ENCODE measurements at places on chromosomes 4 and X.

GRCh38 chr4:42871671-42872290, 20.7 kb upstream of the GRXCR1 start:
- DNase-seq = no peak

DNA sequence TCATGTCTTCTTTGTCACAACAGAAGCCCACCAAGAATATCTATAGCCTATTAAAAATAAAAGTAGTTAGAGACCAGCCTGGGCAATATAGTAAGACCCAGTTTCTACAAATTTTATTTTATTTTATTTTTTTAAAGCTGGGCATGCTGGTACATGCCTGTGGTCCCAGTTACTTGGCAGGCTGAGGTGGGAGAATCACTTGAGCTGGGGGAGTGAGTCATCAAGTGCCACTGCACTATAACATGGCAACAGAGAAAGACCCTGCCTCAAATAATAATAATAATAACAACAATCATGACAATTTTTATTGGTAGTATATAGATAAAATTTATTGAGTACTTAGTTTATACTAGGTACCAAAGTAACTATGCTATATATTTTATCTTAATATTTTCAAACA, 93.0 kb upstream of the NPFFR2 start:
- no peak for DNase-seq

DNA sequence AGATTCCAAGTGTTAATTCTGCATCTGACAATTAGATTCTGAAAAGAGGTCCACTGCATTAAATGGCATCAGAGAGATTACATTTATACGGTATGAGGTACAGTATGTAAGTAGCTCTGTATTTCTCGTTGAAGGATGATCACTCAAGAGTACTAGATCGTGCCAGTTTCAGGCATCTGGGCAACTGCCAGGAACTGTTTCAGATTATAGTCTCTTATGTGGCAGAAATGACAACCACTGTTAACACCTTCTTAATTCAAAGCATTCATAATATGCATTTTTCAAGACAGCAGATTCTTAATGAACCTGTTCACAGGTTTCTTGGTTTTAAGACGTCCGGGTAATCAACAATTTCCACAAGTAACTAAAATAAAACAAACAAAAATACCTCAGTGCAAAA, 1.6 kb downstream of the ANKRD50 start:
- DNase-seq = no peak

GRCh38 chrX:136395271-136395670, 92.5 kb upstream of the BRS3 start:
- no peak for DNase-seq

- DNase-seq = no peak
These were observed 58.6 kb upstream of the MSX1 start for GRCh38 chr4:4800646-4801408.

DNA sequence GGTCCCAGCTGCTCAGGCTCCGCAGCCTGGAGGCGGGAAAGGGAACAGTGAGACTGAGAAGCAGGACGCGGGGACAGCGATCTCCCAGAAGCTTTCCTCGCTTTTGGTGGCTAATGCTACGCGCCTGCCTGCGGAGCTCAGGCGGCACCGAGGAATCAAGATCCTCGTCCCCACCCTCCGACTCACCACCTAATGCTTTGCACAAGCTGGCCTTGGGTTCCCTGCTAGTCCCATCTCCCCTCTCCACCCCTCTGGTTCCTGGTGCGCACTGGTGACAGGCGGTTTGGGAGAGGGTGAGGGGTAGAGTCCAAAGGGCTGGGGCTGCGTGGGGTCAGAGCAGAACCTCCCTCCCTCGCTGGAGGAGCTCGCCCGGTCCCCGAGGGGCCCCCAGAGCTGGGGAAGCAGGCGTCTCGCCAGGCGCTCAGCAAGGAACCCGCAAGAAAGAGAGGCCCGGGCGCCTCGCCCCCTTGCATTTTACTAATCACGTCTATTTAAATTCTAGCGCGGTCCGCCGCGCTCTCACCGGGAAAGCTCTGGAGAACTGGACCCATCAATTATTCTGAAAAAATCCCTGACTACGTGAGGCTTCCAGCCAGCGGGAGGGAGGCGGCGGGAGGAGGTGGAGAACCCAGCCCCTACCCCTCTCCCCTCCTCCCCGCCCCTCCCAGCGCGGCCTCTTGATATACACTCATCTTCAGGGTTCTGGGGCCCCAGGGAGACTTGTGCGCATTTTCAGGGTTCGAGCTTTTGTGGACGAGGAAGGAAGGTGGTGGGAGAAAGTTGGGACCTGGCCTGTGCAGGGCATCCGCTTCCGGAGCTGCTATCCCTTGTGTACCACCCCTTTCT, 9.1 kb downstream of the POU4F2 start:
- DNase-seq = no peak

- DNase-seq = no peak
These were observed 43.1 kb upstream of the MCF2 start for GRCh38 chrX:139751053-139751452.

Measured in CD4-positive, alpha-beta T cell treated with Interleukin-12 subunit alpha and Interleukin-12 subunit beta, for 1 hour (primary cell).